NCI-H748 treated with DMSO at 0.1 percent for 48 hours (cell line): ENCODE measurements at places on chromosomes 12 and 14.

DNA sequence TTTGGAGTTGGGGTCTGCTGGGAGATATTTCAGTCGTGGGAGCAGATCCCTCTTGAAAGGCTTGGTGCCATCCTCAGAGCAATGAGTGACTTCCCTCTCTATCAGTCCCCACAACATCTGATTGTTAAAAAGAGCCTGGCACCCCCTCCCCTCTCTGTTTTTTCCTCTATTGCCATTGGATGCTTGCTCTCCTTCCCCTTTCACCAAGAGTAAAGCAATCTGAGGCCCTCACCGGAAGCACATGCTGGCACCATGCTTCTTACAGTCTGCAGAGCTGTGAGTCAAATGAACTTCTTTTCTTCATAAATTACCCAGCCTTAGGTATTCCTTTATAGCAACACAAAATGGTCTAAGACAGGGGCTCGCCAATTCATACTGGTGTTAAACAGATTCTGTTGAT, 99.1 kb upstream of the CCND2 start:
- no peak for DNase-seq

DNA sequence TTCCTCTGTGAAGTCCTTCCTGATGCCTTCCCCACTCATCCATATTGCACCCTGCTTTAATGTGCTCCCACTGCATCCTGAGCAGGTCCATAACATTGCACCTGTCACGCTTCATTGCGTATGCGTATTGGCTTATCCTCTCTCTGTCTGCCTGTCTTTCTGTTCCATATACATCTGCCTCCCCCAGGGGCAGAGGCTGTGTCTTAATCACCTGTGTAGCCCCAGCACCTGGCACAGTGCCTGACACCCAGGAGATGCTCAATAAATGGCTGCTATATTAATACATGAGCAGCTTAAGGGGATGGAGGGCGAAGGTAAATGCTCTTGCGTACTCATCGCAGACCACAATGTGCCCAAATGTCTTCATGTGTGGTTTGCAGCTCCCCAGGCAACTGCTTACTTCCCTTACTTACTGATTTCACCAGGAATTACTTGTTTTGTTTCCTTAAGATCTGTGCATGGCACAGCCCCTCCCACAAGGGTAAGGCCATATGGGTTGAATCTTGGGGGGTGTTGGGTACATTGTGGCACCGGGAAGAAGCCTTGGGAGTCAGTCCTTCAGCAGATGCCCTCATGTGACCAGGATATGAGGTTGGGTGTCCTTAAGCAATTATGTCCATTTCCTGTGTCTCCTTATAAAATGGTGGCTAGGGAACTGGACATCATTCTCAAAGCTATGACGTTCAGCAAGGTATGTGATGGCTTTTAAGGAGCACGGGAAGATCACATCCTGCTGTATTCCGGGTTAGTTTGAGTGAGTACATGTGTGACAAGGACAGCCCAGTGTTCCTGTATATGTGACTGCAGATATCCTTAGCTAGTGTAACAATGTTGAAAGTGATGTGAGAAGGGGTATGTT, 848 bp upstream of the CPNE6 start:
- no peak for DNase-seq

- DNase-seq = no peak
These were observed 113.4 kb downstream of the NT5DC3 start for GRCh38 chr12:103727638-103728037.

DNA sequence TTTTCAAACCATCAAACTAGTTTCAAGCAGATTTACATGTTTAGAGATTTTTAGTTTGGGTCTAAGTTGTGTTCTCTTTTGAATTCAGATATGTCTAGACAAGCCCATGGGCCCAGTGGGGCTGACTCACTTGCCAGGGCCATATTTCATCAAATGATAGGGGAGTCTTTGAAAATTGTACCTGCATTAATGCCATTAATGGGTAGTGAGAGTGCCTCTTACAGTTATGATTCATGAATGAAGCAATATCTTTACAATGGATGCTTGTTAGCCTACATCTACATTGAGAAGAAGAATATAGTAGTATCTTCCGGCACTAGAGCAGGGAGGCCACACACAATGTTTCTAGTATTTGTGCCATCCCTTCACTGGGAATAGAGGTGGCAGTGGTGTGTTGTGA, 174.2 kb upstream of the E2F7 start:
- no peak for DNase-seq

DNA sequence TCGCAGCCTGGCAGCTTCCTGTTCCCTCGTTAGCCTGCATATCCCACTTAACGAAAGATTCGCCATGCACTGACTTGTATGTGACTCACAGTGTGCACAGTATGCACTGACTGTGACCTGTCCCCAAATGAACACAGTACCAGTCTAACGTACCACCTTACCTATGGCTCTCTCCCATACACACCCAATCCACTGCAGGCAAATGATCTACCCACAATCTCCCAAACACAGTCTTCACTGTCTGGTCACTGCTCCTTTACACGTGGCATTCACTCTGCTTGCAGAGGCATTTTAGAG, 163.5 kb upstream of the EEA1 start:
- DNase-seq = no peak

DNA sequence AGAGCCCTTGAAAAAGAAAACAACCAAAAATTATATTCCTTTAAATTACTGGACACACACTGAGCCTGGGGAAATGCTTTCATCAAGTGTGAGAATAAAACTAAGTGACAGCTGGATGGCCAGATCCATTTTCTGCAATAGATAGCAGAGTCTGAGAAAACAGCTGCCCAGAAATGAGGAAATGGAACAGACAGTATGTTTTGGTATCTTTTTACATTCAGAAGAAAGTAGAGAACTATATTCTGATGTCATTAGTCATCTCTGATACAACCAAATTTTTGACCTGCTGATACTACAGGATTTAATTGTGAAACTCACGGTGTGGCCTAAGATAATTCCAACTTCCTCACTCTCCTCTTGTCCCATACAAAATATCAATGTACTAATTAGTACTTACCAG, 78.2 kb downstream of the HMGA2 start:
- DNase-seq = no peak

DNA sequence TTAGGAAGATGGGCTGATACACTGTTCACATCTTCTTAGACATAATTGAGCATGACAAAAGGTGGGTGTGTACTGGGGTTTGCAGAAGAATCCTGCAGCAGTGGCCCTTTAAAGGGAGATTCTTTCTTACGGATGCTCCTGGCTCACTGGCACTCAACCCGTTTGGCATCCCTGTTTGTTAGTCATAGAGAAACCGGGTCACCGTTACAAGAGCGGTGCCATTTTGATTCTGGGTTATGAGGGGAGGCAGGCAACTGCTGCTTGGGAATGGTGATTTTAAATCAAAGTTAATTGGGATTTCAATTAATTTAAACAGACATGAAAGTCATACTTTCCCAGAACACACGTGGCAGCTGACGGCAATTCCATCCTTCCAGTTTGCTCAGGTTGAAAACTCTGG, 245.8 kb downstream of the AACS start:
- DNase-seq = no peak

GRCh38 chr14:45252366-45253069, 484 bp downstream of the MIS18BP1 start:
- DNase-seq = no peak

DNA sequence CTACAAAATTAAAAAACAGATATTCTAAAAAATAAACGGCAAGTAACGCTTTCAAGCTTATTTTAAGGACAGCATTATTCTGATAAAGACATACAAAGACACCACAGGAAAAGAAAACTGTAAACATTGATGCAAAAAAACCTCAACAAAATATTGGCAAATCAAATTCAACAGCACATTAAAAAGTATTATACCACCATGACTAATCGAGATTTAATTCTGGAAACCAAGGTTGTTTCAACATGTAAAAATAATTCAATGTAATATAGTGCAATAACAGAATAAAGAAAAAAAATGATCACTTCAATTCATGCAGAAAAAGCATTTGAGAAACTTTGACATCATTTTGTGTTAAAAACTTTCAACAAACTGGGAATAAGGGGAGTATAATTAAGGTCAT, 1323.2 kb downstream of the FSCB start:
- DNase-seq = no peak

DNA sequence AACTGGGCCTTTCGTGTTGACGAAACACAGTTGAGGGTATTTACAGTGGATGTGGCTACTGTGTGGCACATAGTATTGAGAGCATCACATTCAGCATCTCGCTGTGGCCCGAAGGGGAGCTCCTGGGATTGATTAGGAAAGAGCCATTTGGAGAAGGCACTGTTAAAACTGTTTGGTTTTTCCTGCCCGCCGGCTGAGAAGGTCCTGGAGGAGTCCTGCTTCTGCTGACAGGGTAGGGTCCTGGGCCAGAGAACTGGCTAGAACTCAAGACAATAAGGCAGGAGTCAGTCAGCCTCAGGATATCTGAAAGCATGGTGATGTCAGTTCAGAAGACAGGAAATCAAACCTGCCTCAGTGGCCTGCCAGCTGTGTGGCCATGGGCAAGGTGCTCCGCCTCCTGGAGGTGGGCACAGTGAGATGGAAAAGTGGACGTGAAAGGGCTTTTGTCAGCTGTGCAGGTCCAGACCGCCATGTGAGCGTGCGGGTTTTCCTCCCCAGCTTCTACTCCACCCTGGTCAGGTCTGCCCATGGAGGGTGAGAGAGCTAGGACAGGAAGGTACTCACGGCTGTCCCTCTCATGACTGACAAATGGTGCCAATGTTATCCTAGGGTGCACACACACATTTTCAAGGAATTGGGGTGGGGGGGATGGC, 92.3 kb downstream of the NTF3 start:
- no peak for DNase-seq
